ENCODE measurements at places on chromosomes 5 and 9.

DNA sequence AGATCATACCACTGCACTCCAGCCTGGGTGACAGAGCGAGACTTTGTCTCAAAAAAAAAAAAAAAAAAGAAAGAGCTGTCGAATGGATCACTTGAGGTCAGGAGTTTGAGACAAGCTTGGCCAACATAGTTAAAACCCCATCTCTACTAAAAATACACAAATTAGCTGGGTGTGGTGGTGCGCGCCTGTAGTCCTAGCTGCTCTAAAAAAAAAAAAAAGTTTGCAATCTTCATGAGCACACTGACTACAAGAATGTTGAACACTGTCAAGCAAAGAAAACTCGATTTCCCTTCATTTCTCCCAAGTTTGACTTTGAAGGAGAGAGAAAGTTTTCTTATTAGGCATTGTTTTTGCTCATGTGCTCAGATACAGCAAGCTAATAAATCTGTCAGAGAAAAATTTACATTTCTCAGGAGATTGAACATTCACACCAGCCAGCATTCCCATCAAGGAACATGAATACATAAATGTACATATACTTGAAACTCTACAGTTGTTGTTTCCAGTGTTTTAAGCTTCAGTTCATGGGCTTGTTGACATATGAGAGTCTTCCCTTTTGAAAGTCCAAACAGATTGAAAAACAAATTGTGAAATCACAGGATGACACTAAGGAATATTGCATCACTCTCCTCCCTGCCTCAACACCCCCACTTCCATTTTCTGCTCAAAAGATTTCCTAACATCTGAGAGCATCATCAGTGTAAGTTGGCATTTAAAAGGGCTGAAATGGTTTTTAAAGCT lies 81.8 kb downstream of the ARRDC3 start:
- DNase-seq, result no peak

DNA sequence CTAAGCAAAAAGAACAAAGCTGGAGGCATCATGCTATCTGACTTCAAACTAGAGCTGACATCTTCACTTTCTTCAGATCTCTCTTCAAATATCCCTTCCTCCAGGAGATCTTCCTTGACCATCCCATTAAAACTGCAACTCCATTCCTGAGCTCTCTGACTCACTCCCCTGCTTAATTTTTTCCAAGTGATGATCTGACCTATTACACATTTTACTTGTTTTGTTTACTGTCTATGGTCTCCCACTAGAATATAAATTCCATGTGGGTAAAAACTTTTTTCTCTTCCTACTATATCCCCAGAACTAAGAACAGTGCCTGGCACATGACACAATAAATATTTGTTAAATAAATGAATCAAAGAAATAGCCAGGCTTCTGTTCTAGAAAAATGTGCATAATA lies 87.5 kb downstream of the SLIT3 start:
- DNase-seq, result no peak

GRCh38 chr9:124801356-124801755 lies 24.4 kb downstream of the OLFML2A start:
- no peak for DNase-seq

GRCh38 chr5:122877518-122877917 lies 32.1 kb downstream of the SNX24 start:
- DNase-seq, result no peak

GRCh38 chr9:81613002-81613812 lies 76.1 kb downstream of the TLE1 start:
- no peak for DNase-seq

- DNase-seq, result no peak
Observed at GRCh38 chr5:149563466-149563865, 12.2 kb upstream of the CSNK1A1 start.

GRCh38 chr5:154923441-154924430 lies 14.3 kb downstream of the GEMIN5 start:
- no peak for DNase-seq

GRCh38 chr9:1521547-1521946 lies 471.4 kb downstream of the DMRT2 start:
- no peak for DNase-seq

GRCh38 chr5:154860123-154860522 lies 1.7 kb downstream of the CNOT8 start:
- DNase-seq, result no peak

DNA sequence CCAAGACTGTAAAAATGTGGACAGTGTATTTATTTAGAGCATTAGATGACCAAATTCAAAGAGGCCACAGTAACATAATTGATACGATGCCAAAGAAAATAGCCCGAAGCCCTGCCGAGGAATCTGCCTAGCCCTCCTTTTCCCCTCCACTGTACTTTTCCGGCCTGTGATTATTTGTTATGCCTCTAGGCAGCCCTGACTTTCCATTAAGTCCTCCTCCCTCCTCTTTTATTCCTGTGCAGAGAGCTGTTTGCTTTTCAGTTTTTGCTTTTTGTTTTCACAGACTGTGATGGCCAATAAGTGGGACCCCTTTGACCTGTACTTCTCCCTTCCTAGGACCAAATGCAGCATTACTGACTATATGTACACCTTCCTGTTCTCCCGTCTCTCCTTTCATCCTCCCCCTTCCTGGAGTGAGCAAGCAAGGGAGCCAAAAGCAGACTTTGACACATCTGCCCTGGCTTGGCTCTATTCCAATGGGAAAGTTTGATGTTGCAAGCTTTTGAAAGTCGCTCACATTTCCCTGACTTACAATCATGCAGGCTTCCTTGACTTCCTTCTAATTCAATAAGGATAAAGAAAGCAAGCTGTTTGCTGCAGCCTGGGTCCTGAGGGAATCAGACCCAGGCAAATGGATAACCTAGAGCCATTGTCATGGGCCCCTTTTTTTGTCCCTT lies 76.1 kb downstream of the NREP start:
- peak; percentile 54 for DNase-seq

GRCh38 chr9:137045294-137046087 lies 486 bp downstream of the NPDC1 start:
- no peak for DNase-seq

GRCh38 chr9:68914751-68915150 lies 99.2 kb downstream of the PRKACG start:
- no peak for DNase-seq

- no peak for DNase-seq
Observed at GRCh38 chr5:13276156-13276555, 668.3 kb downstream of the DNAH5 start.

DNA sequence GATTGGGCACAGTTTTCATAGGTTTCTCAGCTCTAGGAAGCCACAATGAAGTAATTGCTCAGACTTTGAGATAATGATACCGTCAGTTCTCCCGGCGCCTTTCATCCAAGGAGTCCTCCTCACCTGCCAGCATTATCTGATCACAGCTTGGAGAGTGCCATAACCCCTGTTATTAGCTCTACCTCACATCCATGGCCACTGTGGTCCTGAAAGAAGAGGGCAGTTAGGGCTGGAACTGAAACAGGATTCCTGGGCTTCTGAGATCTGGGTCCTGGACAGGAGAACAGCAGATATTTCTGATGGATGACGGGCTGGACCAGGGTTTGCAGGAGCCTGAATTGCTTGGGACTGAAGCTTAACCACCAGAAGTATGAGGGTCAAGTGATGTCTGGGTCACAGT lies 13.5 kb downstream of the RGS3 start:
- DNase-seq, result no peak

- DNase-seq, result no peak
Observed at GRCh38 chr9:133443248-133443647, 16.5 kb upstream of the CACFD1 start.

- DNase-seq, result no peak
Observed at GRCh38 chr5:68002836-68003235, 212.7 kb upstream of the PIK3R1 start.

GRCh38 chr5:17190242-17190778 lies 27.1 kb upstream of the BASP1 start:
- no peak for DNase-seq

DNA sequence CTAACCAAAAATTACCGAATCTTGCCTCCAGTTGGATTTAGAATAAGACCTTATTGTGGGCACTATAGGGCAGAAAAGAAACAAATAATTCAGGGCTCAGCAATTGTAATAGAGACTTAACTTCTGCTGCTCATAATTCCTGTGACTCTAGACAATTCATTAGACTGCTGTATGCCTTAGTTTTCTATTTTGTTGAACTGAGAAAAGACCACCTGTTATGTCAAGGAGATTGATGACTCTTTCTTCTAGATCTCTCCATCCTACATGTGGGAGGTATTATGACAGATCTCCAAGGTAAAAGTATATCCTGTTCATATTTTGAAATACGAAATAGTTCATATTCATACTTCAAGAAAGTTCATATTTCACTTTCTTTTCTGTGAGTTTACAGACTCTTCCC lies 605.1 kb downstream of the PSAT1 start:
- DNase-seq, result no peak

DNA sequence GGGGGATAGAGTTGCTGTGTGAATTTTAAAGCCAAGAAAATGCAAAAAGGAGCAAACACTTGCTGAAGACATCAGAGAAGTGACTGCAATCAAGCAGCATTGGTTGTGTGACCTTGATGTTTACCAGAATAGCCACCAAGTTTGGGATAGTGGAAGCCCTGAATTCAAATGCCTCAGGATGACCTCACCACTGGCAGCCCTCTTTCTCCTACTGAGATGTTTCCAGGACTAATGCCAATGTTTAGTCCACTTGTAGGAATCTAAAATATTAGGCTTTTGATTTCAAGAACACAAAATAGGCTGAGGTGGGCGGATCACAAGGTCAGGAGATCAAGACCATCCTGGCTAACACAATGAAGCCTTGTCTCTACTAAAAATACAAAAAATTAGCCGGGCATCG lies 112.2 kb upstream of the NUDT12 start:
- no peak for DNase-seq

- no peak for DNase-seq
Observed at GRCh38 chr5:176888865-176889165, 10.3 kb downstream of the HK3 start.

- no peak for DNase-seq
Observed at GRCh38 chr5:132561601-132562000, 4.8 kb downstream of the RAD50 start.

DNA sequence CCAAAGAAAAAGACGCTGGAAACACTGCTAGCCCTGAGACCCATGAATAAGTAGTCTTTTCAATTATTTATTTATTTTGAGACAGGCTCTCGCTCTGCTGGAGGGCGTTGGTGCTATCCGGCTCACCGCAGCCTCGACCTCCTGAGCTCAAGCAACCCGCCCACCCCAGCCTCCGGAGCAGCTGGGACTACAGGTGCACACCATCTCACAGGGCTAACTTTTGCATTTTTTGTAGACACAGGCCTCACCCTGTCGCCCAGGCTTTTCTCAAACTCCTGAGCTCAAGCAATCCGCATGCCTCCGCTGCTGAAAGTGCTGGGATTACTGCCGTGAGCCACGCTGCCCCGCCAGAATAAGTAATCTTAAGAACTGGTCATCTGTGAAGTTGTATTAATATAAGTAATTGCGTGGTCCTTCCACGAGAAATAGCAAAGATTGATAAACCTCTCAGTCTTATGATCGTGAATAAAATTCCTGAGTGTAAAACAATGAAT lies 1.6 kb downstream of the ANXA2R start:
- DNase-seq, result no peak

- no peak for DNase-seq
Observed at GRCh38 chr5:130992621-130993020, 172.4 kb downstream of the HINT1 start.

GRCh38 chr5:174721530-174722432 lies 2.6 kb upstream of the MSX2 start:
- DNase-seq, result no peak

- DNase-seq, result no peak
Observed at GRCh38 chr5:394671-395155, 48.3 kb upstream of the EXOC3 start.

GRCh38 chr9:133029994-133030316 lies 842 bp upstream of the GTF3C5 start:
- no peak for DNase-seq

- no peak for DNase-seq
Observed at GRCh38 chr5:84239494-84239893, 145.2 kb downstream of the EDIL3 start.

DNA sequence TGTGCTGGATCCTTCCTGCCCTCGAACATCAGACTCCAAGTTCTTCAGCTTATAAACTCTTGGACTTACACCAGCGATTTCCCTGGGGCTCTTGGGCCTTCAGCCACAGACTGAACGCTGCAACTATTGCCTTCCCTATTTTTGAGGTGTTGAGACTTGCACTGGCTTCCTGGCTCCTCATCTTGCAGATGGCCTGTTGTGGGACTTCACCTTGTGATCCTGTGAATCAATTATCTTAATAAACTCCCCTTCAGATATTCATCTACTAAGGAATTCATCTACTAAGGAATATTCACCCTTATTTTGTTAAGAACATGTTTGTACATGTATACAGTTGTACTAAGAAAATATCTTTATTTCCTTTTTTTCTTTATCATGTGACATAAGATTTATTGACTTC lies 1079.7 kb downstream of the CDH12 start:
- no peak for DNase-seq

DNA sequence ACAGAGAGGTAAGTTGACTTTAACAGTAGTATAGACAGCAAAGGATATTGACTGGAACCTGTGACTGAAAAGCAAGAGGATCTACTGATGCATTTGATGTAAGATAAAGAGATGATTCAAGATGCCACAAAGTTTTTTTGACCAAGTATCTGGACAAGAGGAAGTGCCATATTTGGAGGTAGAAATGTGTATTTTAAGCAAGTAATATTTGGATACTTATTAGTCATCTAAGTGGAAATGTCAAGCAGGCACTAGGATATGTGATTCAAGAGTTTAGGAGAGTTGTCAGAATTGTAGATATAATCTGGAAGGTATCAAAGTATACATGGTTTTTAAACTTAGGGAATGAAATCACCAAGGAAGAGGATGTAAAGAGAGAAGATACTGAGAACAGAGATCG lies 686.1 kb upstream of the CHD1 start:
- DNase-seq, result no peak

- no peak for DNase-seq
Observed at GRCh38 chr5:149133795-149134777, 7.2 kb upstream of the ABLIM3 start.

GRCh38 chr5:3047212-3047774 lies 295.8 kb upstream of the IRX2 start:
- no peak for DNase-seq

- no peak for DNase-seq
Observed at GRCh38 chr9:133546287-133546680, 11.8 kb downstream of the ADAMTSL2 start.

GRCh38 chr9:13047827-13048587 lies 231.5 kb downstream of the MPDZ start:
- no peak for DNase-seq

DNA sequence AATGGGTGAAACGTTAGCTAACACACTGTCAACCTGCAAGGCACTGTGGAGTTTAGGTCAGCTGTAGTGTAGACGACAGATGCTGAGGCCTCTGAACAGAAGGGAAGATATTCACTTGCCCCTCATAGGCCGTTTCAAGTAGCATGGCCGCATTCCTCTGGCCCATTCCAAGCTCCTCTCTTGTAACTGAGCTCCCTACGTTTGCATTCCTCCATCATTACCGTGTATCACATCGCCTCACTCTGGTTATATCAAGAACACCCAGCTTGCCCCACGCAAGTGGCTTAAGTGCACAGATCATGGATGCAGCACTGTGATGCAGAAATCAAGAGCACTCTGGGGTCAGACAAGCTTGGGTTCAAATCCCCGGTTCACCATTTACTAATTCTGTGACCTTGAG lies 43.3 kb downstream of the PRELID2 start:
- no peak for DNase-seq

All from omental fat pad (tissue), 4 donors.